ENCODE measurements at places on chromosomes 13 and 19.

- no peak for DNase-seq
Observed at GRCh38 chr13:21606251-21606650, 2.3 kb upstream of the MICU2 start.

GRCh38 chr19:3819989-3820388 is 33.8 kb upstream of the MATK start:
- DNase-seq, result no peak

- no peak for DNase-seq
Observed at GRCh38 chr19:33465834-33466233, 55.8 kb downstream of the PEPD start.

DNA sequence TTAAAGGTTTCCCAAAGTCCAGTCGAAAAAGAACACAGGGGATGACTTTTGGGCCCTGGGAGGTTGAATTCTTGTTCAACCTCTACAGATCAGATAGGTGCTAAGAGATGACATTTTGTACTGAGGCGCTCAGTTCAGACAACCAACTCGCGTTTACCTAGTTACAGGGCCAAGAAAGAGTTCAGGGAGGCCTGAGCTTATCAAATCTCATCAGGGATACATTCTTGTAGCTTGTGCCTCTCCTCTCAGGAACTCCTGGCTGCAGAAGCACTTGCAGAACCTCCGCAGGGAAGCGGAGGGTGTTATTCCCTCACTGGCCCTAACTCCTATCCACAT is 825 bp downstream of the ZNF776 start:
- no peak for DNase-seq

- DNase-seq, result no peak
Observed at GRCh38 chr13:98584668-98585397, 7.9 kb upstream of the STK24 start.

DNA sequence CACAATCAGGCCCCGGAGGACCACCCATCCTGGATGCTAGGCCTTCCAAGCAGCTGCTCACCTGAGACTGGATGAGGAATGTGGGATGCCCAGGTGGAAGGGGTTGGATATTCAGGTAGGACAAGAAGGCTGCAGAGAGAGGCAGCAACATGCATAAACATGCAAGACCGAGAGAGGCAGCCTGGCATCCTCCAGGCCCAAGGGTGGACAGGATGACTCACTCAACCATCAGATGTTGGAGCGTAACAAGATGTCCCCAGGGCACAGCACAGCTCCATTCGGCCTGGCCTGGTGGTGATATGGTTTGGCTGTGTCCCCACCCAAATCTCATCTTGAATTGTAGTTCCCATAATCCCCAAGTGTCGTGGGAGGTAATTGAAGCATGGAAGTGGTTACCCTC is 10.0 kb upstream of the CABP5 start:
- DNase-seq, result no peak

- no peak for DNase-seq
Observed at GRCh38 chr13:101711307-101712025, 259.0 kb downstream of the ITGBL1 start.

DNA sequence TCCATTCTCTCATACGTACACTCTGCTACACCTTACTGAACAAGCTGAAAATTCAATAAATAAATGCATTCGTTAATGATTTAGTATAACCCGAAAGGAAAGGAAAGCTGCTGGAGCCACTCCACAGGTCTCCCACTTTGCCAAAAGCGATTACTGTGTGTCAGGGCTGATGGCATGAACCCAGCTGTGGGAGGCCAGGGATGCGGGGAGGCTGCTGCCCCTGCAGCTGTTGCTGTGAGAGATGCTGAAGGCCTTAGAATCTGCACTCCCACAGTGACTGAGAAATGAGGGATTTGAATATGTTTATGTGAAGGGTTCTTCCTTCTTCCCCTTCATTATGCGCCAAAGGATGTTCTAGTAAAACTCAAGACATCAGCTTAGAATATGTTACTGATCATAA is 58.7 kb upstream of the NBEA start:
- no peak for DNase-seq

DNA sequence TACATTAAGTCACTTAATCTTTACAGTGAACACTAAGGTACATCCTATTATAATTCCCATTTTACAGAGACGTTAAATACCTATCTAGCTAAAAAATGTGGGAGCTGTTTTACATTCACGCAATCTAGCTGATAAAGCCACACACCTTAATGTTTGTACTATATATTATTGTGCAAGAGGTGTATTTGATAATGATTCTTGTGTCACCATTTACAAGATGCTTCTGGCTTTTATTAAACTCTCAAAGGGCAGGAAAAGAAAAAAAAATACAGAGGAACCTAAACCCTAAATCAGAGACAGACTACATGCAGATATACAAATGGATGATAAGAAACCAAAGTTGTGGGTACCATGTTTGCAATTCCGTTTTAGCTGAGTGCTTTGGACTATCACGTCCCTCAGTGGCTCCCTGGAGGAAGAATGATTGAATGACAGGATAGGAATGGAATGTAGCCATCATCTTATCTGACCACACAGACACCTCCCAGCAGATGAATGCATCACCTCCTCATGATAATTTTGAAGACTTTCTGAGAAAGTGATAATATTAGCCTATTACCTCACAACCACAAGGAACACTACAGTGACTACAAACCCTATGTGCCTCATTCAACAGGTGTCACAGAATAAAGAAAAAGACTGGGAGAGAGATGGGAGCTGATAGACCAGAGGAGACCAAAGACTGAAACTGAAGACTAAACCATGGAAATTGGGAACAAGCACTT is 230.5 kb upstream of the SERP2 start:
- DNase-seq, result no peak
